ENCODE measurements at places on chromosomes 5 and 9.

DNA sequence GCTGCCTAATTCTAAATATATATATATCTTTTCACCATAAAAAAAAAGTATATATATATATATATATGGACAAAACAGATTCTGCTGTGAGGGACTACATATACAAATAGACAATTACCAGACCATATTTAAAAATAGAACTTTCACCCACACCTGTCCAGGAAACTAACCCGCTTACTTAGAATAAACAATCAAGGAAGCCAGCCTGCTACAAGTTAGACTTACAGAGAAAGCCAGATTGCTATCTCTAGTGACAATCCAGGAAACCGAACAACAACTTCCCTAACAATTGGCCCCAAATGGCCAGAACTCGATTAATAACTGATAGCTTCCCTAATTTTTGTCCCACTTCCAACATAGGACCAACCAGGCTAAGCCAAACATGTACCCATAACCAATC lies 5.9 kb downstream of the GLDC start:
- no peak for DNase-seq

GRCh38 chr5:27318701-27319100 lies 280.3 kb upstream of the CDH9 start:
- no peak for DNase-seq

- no peak for DNase-seq
Measured at GRCh38 chr5:138762110-138762509, 8.9 kb downstream of the CTNNA1 start.

- no peak for DNase-seq
Measured at GRCh38 chr5:2748179-2748860, 3.2 kb downstream of the IRX2 start.

DNA sequence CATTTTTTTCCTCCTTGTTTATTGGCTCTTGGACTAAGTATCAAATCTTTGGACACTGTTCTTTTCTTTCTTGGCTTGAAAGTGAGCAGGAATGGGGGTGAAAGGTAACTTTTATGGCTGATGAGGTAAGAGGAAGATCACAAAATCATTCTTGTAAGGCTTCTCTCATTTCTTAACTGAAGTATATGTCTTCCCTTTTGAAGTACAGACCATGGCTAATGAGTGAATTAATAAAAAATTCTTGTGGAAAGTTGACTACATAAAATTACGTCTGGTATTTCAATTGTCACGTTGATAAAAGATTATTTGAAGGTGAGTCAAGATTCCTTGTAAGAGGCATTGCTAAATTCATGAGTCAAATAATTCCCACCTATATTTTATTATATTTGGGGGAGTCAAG lies 25.1 kb downstream of the VCAN start:
- no peak for DNase-seq

- DNase-seq = no peak
Measured at GRCh38 chr5:179558932-179559283, 8.6 kb downstream of the RUFY1 start.

GRCh38 chr9:129070696-129071525 lies 10.0 kb upstream of the DOLPP1 start:
- DNase-seq = no peak

DNA sequence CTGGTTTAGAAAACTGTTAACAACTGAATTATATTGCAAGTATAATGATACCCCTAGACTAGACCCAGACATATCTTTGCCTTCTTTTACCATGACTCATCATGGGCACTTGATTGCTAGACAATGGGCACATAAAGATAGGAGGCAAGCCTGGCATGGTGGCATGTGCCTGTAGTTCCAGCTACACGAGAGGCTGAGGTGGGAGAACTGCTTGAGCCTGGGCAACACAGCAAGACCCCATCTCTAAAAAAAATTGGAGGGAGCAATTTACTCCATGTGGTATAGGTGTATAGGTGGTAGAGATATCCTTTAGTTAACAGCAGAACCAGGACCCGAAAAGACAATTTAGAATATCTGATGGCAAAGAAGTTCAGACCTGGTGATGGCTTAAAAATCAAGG lies 51.6 kb downstream of the ELOVL7 start:
- DNase-seq = no peak

DNA sequence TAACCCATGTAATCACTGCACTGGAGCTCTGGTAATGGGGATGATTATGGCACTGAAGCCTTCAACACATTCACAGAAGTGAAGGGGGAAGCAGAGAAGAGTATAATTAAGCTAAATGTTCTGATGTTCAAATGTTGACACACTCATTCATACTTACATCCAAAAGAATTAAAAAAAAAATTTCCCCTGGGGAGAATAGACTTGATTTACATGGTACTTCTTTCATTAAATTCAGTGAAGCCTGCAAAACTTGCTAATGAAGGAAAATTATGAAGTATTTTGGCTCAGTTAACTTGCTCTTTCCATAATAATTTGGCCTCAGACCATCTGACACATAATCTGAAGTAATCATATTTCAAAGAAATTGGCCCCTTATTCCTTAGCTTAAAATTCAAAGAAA lies 428.8 kb downstream of the SH3GL2 start:
- DNase-seq = no peak

- no peak for DNase-seq
Measured at GRCh38 chr9:18061332-18061731, 412.6 kb upstream of the ADAMTSL1 start.

DNA sequence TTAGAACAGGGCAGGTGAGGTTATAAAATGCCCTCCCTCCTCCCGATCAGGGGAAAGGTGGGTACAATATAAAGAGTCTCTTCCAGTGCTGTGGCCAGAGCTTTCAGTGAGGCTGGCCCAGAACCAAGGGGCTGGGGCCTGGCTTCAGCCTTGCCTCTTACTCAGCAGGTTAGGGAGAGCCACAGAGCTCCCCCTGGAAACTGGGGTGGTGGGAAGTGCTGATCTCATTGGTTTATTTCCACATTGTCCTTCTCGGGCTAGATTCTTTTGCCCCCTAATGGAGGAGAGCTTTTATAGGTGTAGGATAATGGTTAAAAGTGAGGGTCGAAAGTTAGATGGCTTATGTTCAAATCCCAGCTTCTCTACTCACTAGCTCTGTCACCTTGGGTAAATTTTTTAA lies 186.7 kb upstream of the TBC1D2 start:
- no peak for DNase-seq

- DNase-seq = no peak
Measured at GRCh38 chr5:143494162-143494561, 90.7 kb upstream of the NR3C1 start.

- no peak for DNase-seq
Measured at GRCh38 chr5:142222866-142223558, 101.8 kb downstream of the SPRY4 start.

GRCh38 chr5:154771383-154771901 lies 16.3 kb downstream of the LARP1 start:
- no peak for DNase-seq

- no peak for DNase-seq
Measured at GRCh38 chr9:72305707-72306106, 59.3 kb downstream of the ZFAND5 start.

- DNase-seq = no peak
Measured at GRCh38 chr5:80417973-80418372, 10.1 kb downstream of the ZFYVE16 start.

DNA sequence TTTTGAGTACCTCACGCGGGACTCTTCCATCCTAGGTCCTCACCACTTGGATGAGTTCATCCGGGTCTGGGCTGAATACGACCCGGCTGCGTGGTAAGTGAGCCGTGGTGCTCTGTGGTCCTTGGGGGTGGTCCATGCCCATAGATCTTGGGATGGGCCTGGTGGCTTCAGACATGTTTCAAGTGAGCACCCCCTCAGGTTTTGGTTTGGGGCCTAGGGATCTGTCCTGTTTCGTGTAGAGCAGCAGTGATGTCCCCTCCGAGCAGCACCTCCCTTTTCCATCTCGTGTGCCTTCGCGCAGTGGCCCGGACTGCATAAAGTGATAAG lies 218.9 kb downstream of the CACNA1B start:
- no peak for DNase-seq

- DNase-seq = no peak
Measured at GRCh38 chr9:116504081-116504480, 183.0 kb upstream of the TRIM32 start.

- no peak for DNase-seq
Measured at GRCh38 chr5:60445921-60446320, 254.0 kb downstream of the DEPDC1B start.

- DNase-seq = no peak
Measured at GRCh38 chr5:16937503-16938161, 1.5 kb upstream of the MYO10 start.

DNA sequence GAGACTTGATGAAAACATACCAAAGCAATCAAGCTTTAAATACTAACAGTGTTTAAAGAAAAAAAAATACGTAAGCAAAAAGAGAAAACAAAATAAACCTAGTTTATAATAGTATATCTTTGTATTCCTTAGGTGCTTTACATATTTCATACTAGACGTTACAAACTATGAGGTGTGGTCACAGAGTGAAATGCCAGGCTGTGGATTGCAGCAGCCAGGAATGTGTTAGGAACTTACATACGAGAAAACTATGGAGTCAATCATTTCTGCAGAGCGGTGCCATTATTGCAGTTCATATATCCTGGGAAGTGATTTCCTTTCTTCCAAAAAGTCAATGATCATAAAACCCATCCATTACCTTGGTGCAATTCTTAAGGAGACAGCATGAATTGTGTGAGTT lies 443.6 kb upstream of the GRAMD2B start:
- DNase-seq = no peak

DNA sequence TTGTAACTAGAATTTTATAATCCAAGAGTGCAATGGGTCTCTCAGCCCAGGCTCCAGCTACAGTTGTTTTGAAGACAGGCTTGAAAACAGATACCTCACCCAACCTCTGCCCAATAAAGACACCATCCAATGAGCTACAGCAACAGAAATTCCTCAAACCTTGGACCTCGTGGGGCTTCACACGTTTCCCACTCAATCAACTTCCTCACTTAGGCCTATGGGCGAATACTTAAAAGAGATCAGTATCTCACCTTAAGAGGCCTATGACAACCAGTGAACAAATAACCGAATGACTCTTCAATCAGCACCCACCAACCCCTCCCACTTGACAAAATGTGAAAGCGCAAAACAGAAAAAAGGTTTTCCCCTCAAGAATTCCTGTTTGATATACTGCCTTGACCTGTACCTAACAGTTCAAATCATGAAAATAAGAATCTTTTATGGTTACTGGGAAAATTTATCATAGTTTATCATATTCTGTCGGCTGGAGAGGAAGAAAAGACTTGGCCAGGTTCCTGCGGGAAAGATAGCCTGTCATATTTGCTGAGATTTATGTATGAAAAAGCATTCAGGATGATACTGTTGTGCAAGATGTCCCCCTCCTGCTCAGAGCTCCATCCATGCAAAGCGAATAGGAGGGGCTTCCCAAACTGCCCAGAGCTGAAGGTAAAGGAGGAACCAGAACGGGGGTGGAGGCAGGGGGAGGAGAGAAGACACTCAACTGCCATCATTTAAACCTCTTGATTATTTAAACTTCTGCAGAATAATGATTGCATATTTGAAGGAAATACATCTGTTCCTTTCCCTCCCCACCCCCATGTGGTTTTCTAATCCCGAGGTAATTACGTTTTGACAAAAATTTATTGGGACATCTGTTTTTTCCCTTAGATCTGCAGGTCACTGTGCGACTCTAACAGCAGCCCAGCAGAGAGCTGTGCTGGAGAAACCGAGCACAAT lies 256.3 kb downstream of the NFIB start:
- DNase-seq = no peak

DNA sequence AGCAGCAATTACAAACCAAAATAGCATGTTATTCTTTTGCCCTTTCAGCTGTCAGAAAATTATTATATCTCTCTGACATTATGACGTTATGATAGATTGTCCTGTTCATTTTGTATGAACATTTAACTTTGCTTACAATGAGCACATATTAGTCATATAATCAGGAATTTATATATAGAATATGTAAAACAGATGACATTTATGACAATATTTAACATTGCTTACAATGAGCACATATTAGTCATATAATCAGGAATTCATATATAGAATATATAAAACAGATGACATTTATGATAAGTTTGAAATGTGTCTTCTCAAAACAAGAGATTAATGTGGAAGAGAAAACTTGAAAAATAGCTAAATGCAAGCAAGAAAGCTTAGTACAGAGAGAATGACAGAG lies 1180.2 kb downstream of the CDH12 start:
- DNase-seq = no peak

GRCh38 chr5:1118738-1119137 lies 6.9 kb upstream of the SLC12A7 start:
- no peak for DNase-seq

DNA sequence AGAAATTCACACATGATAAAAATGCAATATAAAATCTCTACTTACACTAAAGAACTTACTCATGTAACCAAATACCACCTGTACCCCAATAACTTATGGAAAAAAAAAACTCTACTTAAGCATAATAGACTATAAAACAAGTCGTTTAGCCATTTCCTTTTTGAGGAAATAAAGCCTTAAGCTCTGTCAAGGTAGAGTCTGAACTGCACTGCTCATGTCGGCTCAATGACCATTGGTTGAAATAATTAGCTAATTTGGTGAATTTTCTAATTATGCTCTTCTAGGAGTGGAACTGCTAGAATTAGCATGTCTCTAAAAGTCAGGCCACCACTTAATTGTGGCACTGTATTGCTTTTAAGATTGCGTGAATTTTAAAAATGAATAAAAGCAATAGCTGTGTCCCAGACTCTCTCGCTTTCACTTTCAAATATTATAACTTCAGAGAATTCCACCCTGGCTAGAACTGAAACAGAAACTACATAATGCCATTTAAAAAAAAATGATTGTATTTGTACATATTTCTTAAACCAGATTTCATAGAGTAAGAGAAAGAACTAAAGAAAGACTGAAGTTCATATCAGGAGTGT lies 113.0 kb upstream of the PCA3 start:
- DNase-seq = no peak

DNA sequence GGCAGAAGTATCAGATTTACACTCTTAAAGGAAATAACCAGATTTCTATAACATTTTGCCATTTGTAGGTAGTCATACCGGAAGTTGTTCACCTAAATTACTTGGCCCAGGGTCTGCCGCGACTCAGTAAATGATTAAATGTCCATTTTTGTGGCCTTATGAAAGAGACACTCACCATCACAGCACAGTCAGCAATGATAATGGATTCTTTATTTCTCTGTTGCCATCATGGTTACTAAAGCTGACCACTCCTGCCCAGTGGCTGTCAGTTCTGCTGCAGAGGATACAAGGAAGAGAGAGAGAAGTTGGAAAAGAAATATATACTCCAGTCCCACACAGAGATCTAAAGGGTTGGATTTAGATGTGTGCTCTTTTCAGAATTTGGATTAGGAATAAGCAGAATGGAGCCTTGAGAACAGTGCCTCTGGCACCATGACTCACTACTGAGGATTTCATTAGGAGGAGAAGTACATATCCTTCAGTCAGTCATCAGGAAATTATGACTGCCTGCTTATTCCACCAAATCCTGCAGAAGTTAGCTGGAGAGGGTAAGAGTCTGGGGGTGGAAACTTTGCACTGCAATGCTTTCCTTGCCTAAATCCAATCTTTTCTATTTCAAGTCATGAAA lies 72.8 kb upstream of the EFNA5 start:
- no peak for DNase-seq

GRCh38 chr5:56358703-56359681 lies 125.9 kb upstream of the ANKRD55 start:
- DNase-seq = no peak

- DNase-seq = no peak
Measured at GRCh38 chr5:81893961-81894360, 77.9 kb upstream of the ATG10 start.

Measured in left ventricle myocardium inferior (tissue), 1 donor.